ENCODE measurements at places on chromosomes 5 and 9. TPM values are rescaled to one million over a fixed set of nuclear protein-coding genes. Genes with fewer than 3 reads are reported as not detected.

The TMEM252 gene
- total RNA-seq, result not detected

The FGFR4 gene
- total RNA-seq, result 2.1 TPM

The NR2F1-AS1 gene
- not detected for total RNA-seq

The GRIN1 gene
- 0.42 TPM for total RNA-seq

The PCDHGB4 gene
- 2.2 TPM for total RNA-seq

The SPATA31A3 gene
- not detected for total RNA-seq

The CYSTM1 gene
- 19.0 TPM for total RNA-seq

The FREM1 gene
- 0.05 TPM for total RNA-seq

Data from airway epithelial cell (primary cell).